ENCODE measurements at places on chromosomes 2 and 18.

GRCh38 chr2:17756668-17757067, 2.7 kb downstream of the GEN1 start:
- DNase-seq, result no peak

DNA sequence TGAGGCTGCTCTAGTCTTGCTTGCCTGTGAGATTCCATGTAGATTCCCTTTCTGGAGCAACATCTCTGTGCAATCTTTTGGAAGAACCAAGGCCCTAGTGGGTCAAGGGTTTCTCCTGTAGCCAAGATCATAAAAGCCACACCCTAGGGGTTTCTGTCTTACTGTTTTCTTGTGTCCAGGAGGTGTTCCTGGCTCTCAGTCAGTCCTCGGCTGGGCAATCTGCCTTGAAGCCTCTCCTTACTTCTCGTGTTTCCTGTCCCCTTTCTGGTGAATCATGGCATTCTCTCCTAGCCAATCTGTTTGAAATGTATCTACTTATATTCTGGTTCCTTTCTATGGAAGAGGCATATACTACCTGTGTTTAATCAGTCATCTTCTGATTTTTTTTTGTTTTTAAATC, 484.8 kb upstream of the UBE2E3 start:
- no peak for DNase-seq

- DNase-seq, result no peak
These were observed 5.0 kb upstream of the ESPNL start for GRCh38 chr2:238095143-238095542.

- DNase-seq, result no peak
These were observed 104.6 kb downstream of the ACKR3 start for GRCh38 chr2:236674238-236674637.

- no peak for DNase-seq
These were observed 159.8 kb upstream of the PIEZO2 start for GRCh38 chr18:11309172-11309571.

DNA sequence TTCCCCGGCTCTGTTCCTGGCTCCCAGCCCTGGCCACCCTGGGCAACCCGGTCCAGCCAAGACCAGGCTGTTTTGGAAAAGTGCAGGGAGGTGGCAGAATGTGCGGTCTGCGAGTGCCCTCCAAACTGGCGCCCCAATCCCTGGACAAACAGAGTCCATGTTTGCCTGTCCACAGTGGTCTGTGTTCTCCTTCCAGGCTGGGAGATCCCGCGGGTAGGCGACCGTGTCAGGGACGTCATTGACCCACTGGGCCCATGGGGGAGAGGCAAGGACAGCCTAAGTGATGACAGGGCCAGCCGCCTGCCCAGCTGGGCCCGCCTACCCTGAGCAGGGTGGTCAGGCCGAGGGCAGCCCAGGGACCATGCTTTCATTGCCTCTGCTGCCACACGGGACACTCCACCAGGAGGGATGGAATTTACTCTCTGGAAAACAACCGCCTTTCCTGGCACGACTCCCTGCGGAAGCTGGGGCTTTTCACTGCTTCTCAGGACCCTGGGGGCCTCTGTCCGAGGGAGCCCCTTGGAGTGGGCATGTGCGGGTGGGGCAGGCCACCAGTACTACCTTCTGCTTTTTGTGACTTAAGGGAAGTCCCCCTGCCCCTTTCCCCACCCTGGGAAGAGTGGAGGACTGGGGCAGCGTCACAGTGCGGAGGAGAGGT, 20.1 kb downstream of the CYP26B1 start:
- DNase-seq, result no peak

GRCh38 chr2:225670111-225670974, 270.8 kb downstream of the NYAP2 start:
- DNase-seq, result peak; percentile 43

- no peak for DNase-seq
These were observed 56.3 kb upstream of the FZD5 start for GRCh38 chr2:207825978-207826377.

- no peak for DNase-seq
These were observed 14.0 kb upstream of the PDIA6 start for GRCh38 chr2:10826625-10827024.

GRCh38 chr2:191314697-191315364, 69.6 kb downstream of the MYO1B start:
- DNase-seq, result no peak

- DNase-seq, result no peak
These were observed 7.1 kb downstream of the TIA1 start for GRCh38 chr2:70241340-70241739.

DNA sequence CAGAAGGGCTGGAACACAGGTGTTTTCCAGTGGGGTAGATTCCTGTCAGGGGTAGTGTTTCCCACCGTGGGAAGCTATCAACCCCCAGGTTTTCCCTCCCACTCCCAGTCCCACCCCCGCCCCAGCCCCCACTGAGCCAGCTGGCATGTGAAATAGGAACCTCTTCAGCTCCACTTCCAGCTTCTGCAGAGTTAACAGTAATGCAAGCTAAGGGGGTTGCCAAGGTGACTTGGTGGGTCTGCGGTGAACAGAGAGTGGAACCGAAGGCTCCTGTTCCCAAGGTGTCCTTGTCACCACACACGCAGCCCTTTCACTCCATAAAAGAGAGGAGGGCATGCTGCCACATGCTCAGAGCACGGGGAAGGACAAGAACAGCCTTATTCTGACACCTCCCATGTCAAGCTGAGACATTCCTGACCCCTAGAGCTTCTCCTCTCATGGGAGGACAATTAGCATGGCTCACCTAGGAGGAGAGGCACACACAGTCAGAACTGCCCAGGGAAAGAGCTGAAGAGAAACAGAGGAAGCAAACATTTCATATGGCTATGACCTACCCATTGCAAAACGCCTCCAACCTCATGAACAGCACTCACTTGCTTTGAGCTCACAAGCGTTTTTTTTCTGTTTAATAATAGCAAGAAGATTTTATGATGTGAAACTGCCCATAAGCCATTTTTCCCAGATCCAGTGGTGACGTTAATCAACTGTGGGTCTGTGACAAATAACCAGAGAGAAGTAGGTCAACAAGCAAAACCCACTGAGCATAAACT, 39.8 kb upstream of the TBC1D8 start:
- no peak for DNase-seq

DNA sequence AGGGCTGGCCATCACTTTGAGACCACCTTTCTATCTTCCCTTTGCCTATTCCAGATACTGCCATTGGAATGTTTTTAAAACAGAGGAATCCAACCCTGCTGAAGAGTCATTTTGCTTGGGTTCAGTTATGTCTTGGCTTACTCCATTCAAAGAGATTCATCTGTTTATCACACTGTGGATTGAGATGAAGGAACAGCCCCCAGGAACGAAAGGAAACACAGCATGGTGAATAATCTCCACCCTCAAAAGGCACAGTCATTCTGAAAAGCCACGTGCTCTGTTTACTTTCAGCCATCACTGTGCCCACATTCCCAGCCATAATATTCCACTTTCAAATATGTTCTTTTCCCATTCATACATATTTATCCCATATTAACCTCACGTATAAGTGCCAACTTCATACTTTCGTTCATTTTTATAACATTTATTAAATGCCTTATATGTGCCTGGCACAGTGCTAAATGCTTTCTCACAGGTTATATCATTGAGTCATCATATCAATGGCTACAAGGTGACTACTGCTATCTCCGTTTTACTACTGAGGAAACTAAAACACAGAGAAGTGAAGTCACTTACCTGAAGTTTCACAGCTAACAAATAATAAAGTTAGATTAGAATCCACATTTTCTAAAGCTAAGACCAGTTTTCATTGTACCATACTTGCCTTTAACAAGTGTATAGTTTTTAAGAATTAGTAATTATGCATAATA, 143.6 kb downstream of the OSR1 start:
- no peak for DNase-seq

GRCh38 chr18:24446453-24446852, 14.0 kb upstream of the HRH4 start:
- DNase-seq, result no peak

DNA sequence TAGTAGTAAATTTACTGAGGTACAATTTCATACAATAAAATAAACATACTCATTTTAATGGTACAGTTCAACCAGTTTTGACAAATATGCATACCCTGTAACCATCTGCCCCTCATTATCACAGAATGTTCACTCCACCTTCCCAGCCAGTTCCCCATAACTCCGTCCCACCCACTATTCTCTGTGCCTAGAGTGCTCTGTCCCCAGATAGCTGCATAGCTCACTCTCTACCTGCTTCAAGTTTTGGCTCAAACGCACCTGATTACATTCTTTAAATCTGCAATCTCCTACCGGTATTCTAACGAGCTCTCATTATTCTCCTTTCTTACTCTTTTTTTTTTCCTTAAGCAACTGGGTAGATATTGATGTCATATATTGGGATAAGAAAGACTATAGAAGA, 161.9 kb upstream of the SMAD7 start:
- DNase-seq, result no peak

GRCh38 chr2:198874472-198874858, 583.3 kb downstream of the SATB2 start:
- DNase-seq, result no peak

DNA sequence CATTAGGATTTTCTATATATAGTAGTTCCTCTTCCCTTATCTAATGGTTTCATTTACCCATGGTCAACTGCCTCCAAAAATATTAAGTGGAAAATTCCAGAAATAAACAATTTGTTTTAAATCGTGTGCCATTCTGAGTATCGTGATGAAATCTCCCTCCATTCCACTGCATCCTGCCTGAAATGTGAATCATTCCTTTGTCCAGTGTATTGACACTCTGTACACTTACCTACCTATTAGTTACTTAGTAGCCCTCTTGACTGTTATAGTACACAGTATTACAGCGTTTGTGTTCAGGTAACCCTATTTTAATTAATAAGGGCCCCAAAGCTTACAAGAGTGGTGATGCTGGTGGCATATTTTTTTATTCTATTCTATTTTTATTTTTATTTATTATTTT, 26.2 kb downstream of the TAF4B start:
- no peak for DNase-seq

- DNase-seq, result no peak
These were observed 364.2 kb downstream of the LRRTM1 start for GRCh38 chr2:79940364-79940763.

GRCh38 chr2:158533009-158533408, 76.3 kb downstream of the PKP4 start:
- no peak for DNase-seq

DNA sequence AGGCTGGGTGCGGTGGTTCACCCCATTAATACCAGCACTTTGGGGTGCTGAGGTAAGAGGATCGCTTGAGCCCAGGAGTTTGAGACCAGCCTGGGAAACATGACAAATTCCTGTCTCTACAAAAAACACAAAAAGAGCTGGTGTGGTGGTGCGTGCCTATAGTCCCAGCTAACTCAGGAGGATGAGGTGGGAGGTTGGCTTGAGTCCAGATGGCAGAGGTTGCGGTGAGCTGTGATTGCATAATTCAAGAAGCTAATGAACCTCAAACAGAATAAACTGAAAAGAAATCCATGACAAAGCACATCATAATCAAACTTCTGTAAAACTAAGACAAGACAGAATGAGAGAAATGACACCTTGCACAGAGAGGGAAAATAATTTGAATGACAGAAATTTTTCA, 54.8 kb downstream of the SEMA4F start:
- DNase-seq, result no peak

All from HS-5 (cell line).